ENCODE measurements at places on chromosomes 13 and 19.

DNA sequence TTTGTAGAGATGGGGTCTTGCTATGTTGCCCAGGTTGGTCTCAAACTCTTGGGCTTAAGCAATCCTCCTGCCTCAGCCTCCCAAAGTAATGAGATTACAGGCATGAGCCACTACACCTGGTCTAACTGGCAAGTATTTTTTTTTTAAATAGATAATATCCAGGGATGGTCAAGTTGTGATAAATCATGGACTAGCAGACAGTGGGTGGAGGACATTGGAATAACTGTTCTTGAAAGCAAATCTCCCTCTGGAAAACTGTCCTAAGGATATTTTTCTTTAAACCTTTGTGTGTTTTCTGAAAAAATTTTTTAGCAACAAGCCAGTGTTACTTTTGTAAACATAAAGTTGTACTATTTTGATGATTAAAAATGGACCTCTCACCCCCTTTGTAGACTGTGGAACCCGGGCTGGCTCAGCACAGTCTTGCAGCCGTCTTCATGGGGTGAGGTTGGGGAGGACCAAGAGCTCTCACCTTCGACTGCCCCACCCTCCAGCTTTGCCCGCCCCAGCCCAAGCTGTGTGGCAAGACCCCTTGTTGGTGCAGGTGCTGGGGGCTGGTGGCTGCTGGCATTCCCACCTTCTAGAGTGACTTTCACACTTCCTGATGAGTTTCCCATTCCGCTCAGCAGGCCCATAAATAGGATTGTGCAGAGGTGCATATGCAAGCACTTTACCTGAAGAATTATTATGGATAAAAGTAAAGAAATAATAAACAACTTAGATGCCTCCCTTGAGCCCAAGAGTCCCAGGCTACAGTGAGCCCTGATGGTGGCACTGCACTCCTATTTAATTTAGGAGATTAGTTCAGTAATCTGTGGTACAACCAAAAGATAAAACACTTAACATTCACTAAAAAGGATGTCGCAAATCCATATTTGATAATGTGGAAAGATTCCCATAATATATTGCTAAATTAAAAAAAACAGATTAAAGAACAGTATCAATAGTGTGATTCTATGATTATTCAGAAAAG is 107.3 kb downstream of the GADD45B start:
- no peak for DNase-seq

GRCh38 chr13:40269086-40269485 is 397.4 kb downstream of the FOXO1 start:
- DNase-seq = no peak

DNA sequence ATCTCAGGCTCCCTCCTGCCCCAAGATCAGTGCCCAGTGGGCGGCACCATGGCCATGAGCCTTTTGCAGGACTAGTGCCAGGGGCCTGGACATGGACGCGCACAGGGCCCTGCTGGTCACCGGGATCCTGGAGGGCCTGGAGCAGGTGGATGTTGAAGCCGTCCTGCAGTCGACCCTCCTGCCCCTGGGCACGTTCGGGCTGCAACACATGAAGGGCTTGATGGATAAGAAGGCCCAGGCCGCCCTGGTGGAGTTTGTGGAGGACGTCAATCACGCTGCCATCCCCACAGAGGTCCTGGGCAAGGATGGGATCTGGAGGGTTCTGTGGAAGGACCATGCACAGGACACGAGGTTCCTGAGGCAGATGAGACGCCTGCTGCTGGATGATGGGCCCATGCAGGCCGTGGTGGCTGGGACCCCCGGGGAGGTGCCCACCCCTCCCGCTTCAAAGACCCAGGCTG is 38.0 kb upstream of the PNMA8B start:
- DNase-seq = no peak

DNA sequence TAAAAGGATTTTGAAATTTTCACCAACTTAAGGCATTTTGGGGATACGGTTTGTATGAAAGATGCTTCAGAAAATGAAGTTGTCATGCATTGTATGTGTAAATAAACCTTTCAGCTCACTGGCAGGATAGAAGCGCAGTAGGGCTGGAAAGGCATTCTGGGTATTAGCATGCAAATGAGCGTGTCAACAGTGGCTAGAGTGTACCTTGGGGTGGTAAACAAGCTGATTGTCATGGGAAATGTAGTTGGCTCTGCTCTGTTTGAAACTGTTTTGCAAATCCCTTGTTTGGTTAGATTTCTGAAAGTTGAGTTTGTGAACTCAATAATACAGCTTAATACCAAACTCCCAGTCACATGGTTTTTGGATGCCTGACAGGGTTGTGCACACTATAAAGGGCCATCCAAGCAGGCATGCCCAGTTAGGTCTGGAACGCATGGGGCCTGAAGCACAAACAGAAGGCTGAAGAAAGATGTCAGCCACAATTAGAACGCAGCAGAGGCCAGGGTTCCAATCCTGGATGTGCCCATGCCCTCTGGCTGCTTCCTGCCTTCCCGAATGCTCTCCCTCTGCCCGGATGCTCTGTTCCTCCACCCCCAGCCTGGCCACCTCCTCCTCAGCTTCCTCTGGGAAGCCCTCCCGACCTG is 14.6 kb downstream of the GSX1 start:
- no peak for DNase-seq

DNA sequence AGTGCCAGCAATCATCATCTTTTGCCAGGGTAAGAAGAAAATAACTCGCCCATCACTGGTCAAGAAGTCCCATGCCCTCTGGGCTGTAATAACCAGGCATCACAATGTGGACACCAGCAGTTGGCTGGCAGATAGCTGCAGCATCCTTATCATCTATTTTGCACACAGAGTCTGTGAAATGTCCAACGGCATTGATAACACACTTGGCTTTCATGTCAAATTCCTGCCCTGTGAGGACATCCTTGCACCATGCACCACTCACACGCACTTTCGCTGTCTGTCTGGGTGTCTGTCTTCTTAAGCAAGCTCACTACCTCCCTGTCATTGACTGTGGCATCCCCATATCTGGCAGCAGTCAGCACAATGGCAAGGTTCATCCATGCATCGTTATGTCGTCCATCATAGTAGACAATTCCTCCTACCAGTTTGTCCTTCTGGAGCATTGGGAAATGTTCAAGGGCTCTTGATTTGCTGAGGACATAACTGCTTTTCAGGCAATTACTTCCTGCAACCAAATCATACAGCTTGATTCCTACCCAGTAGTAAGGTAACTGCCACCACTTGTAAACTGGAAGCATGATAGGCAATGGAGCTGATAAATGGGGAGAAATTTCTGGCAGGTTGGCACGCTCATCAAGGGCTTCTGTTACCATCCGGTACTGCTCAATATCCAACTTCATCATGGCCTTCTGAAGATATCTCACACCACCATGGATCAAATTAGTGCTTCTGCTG is 6.8 kb upstream of the ZSCAN5A start:
- DNase-seq = no peak

DNA sequence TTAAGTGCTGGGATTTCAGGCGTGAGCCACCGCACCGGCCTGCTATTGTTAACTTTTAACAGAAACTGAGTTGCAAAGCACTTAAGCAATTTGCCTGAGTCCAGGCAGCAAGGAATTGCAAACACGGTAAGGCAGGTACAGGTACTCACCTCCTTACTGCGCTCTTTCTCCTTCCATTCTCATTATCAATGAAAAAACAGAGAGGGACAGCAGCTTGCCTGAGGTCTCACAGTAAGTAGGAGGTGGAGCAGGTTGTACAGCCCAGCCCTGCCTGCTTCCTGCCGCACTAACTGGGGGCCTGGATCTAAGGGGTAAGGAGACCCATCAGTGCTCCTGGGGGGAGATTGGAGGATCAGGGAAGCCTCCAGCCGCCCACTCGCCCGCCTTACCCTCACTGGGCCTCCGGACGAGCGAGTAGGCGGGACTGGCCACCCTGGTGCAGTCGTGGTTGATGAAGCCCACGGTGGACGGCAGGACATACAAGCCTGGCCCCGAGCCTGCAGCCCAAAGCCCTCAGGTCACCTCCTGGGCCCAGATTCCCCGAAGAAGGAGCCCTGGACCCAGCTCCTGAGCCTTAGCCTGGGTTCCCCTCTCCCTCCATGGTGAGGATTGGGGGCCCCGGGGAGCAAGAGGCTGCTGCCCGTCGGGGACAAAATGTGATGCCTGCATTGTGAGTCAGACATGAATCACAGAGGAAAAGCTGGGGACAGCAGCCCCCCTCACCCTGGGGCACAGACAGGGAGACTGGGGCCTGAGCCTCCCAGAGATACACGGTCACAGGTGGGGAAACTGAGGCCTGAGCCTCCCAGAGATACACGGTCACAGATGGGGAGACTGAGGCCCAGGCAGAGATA is 11.4 kb upstream of the SHC2 start:
- DNase-seq = no peak

GRCh38 chr19:8017808-8018207 is 12.4 kb upstream of the ELAVL1 start:
- DNase-seq = no peak

GRCh38 chr13:111893071-111893606 is 173.8 kb upstream of the SOX1 start:
- no peak for DNase-seq
